ENCODE measurements at places on chromosomes 1 and 21.

DNA sequence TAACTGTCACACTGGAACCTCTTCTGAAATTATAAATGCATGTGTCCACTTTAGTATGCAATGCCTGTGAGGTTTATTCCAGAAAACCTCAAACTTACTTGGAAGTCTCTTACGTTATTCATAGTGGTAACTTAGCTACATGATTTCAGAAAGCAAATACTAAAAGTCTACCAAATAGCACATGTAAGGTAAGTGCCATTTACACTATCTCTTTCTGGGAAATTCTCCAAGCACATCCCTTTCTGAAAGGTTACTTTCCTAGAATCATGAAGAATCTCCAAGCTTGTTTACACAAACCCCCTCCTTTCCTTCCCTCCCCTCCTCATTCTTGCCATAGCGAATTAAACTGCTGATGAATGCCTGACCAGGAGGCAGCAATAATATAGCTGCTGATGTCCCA lies 42.5 kb downstream of the RAB3GAP2 start:
- DNase-seq = no peak

GRCh38 chr1:2950926-2951305 lies 70.4 kb upstream of the ACTRT2 start:
- no peak for DNase-seq

DNA sequence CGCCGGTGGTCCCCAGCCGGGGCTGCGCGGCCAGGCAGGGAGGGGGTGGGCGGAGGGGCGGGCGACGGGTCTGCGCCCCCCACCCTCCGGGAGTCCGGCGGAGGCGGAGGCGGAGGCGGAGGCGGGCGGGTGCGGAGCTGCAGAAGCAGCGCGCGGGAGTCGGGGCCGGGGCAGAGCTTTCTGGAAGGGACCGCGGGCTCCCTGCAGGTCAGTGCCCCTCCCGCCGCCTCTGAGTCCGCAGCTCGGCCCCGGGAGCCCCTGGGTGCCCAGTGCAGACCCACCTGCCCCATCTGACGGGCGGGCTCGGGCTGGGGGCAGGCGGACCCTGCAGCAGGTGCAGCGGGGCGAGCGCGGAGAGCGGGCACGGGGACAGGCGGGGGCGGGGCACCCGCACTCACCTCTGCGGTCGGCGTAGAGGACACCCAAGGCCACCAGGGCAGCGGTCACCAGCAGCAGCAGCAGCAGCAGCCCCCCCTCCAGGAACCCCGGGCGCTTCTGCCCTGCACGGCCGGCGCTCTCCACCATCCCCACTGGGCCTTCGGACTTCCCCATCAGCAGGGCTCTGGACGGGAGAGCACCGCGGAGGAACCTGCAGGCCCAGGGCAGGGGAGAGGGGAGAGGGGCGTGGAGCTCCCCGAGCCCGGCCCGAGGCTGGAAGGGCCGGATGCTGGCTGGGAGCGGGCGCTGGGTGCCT lies 3.7 kb downstream of the MMEL1 start:
- no peak for DNase-seq

GRCh38 chr1:19453741-19454201 lies 31.6 kb downstream of the CAPZB start:
- no peak for DNase-seq

GRCh38 chr1:152996633-152997400 lies 4.7 kb upstream of the SPRR3 start:
- no peak for DNase-seq

- DNase-seq = no peak
These were observed 20.4 kb downstream of the OLFML2B start for GRCh38 chr1:162003061-162003829.

DNA sequence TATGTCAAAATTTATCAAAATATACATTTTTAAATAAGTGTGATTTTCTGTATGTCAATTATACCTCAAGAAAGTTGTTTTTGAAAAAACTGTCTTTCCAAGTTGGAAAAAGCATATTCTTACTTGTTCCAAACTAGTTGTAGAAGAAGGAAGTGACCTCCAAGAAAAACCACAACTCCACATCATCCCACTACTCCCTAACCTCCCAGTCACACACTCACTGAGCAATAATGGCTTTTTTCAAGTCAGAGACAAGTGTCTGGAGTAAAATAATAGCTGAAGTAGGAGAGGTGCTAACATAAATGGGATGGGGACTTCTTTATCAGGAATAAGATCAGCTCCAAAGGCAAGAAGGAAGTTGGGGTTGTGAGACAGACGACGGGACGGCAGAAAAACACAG lies 13.4 kb downstream of the EPRS1 start:
- no peak for DNase-seq

GRCh38 chr1:212290608-212291007 lies 5.4 kb downstream of the PPP2R5A start:
- DNase-seq = no peak

DNA sequence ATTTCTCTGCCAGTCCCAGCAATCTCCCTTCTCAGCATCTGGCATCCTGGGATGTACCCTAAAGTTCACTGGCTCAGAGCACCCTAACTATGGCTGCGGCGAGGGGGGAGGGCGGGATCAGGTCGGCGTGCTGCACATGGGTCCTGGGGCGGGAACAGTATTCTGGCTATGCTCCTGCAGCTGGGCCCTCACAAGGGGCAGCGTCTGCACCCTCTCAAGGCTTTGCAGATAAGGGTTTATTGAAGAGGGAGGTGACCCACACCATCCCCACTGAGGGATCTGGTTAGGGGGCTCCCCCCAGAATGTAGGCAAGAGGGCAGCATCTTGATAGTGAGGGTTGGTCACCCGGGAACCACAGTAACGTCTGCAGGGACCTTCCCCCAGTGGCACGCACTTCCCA lies 44.9 kb upstream of the PCBP3 start:
- DNase-seq = no peak

DNA sequence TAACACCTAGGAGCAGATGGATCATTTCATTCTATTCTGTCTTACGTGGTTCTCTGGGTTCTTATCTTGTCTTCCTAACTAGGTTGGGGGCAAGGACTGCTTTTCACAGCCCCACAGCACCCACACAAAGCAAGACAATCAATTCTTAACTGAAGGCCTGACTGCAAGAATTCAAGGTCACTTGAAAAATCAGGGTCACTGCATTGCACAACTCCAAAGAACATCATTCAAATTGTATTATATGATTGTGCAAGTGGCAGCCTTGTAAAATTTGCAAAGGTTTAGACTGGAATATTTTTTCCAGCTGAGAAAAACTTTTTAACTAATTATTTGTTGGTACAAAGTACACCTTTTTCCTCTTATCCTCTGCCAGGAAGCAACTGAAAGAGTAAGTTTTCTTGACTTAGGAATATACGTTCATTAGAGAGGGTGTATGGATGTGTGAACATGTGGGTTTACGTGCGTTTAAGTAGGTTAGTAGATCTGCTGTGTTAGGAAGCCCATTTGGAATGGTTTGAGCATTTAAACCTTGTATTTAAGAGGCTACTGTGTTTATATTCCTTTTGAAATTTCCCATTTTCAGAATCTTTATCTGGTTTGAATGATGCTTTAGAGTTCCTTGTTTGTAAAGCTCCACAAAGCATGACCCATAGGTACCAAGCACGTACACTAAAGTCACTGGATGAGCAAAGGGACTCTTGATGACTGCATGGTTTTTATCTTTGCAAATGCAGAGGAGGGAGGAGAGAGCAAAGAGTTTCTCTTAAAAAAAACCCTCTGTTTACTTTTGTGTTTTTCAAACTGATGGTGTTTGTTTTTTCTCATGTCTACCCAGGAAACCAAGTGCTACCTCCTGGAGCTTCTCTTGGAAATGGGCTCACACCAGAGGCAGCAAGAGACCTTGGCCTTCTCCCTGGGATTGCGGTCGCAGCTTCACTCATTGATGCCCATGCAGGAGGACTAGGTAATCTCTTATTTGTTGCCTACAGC lies 214.9 kb downstream of the FGGY start:
- no peak for DNase-seq

GRCh38 chr1:184843732-184844495 lies 89.3 kb upstream of the EDEM3 start:
- peak; percentile 42 for DNase-seq

DNA sequence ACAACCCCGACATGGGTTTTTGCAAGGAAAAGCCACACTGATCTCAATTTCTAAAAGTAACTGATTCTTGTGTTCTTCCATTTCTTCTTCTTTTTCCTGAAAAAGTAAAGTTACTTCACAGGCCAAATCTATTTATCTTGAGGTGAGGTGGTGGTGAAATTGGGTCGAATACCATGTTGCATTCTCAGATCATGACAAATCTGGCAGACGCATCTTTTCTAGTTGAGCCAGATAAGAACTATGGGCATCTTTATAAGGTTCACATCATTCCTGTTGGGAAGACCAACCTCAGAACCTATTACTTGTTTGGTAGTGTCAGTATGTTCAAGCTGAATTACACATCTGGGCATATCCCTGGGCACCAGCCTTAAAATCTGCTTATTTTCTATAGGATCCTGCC lies 78.6 kb upstream of the USP25 start:
- no peak for DNase-seq

- DNase-seq = no peak
These were observed 50.1 kb downstream of the MRPL39 start for GRCh38 chr21:25557180-25557579.

- no peak for DNase-seq
These were observed 13.0 kb upstream of the ANGPTL7 start for GRCh38 chr1:11176081-11176706.

GRCh38 chr1:75615613-75616435 lies 4.9 kb upstream of the SLC44A5 start:
- DNase-seq = no peak

DNA sequence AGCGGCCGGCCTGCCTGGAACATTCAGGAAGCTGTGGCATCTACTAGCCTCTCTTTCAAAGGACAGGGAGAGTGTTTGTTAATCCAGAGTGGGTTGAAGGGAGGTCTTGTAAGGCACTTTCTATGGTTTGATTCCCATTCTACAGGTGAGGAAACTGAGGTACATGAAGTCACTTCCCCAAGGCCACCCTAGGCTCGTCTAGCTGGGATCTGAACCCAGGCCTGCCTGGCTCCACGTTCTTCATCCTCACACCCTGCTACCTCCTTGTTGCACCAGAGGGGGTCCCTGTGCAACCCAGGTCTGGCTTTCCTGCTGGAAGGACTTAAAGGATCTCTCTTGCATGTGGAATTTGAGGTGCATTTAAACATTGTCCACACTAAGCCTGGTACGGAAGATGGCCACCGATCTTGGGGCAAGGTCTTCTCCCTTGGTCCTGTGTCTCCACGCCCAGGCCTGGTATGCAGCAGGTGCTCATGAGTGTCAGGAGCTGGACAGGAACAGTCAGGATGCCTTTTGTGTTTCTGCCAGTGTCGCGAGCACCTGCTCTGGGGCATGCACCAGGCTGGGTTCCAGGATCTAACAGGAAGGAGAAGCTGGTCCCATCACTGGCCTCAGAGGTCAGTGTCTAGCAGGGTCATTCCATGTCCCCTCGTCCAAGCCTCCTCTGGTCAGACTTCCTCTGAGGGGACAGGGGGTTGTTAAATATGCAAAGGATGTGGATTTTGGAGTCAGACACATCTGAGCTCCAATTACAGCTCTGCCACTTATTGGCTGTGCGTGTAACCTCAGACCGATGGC lies 103.2 kb upstream of the RUNX3 start:
- no peak for DNase-seq

DNA sequence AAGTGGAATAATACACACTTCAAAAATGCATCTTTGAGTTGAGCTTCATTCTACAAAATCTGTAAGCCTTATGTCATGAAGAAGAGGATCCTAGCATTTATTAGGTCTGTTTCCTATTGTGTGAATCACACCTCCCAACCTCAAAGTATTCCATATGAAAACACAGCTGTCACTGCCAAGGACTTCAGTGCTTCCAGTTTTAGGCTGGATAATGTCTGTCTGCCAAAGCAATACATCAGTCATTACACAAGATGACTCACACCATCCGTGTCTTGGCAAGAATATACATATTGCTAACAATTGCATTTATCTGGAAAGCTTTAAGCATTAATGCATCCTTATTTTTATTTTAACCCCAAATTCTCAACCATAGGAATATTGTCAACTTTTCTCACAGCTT lies 125.7 kb upstream of the TMPRSS15 start:
- DNase-seq = no peak

GRCh38 chr1:109610609-109611307 lies 8.7 kb downstream of the GNAT2 start:
- no peak for DNase-seq

DNA sequence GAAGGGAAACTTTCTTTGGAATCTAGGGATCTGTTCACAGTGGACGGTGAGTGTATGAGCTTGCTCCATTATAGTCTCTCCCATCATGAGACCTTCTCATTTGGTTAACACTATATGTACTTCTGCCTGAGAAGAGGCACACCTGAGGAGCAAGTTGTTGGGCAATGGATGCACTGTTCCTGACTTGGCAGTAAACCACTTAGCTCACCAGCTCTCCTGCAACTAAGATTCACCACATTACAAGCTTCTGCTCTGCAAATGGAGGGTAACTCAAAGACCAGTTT lies 10.2 kb downstream of the MACF1 start:
- no peak for DNase-seq

DNA sequence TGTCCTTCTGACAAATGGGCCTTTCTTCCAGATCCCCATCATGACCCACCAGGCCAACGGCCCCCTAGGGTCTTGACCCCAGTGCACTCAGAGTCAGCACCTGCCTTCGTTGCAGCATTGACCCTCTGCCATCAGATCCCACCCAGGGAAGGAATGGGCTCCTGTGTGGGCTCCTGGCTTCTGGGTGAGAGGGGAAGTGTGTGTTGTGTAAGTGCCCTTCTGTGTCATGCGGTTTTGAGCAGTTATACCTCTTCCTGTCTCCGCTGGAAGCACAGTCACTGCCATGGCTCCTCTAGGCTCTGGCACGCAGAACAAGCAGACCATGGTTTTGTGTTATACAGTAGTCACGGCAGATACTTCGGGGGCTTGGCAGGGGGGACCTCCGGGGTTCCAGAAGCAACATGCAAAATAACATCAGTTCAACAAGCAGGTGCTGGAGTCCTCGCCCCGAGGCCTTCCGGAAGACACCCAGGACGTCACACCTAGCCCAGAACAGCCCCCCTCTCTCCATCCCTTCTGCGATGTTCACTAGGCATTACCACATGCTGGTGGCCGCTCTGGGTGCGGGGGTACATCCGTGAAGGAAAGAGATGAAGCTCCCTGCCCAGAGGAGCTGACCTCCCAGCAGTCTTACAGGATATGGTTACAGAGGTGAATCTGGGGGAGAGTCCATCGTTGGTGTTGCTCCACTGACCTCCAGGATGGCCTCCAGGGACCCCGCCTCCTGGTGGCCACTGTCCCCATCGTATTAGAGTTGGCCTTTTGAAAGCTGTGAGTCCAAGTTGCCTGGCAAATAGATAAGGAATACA lies 17.4 kb upstream of the KCNAB2 start:
- peak; percentile 39 for DNase-seq

- DNase-seq = no peak
These were observed 88.4 kb downstream of the SDCCAG8 start for GRCh38 chr1:243343970-243344937.

- no peak for DNase-seq
These were observed 260.7 kb upstream of the BRINP3 start for GRCh38 chr1:190738317-190738716.

- DNase-seq = no peak
These were observed 34.6 kb downstream of the DNTTIP2 start for GRCh38 chr1:93844262-93845045.

All from stimulated activated CD8-positive, alpha-beta memory T cell treated with anti-CD3 and anti-CD28 coated beads, Interleukin-12 subunit alpha, Interleukin-12 subunit beta, amount 100 ng/mL, for 4 hours (primary cell).